Esophagus squamous epithelium (tissue), 5 donors: ENCODE measurements at places on chromosomes 11 and 22.

DNA sequence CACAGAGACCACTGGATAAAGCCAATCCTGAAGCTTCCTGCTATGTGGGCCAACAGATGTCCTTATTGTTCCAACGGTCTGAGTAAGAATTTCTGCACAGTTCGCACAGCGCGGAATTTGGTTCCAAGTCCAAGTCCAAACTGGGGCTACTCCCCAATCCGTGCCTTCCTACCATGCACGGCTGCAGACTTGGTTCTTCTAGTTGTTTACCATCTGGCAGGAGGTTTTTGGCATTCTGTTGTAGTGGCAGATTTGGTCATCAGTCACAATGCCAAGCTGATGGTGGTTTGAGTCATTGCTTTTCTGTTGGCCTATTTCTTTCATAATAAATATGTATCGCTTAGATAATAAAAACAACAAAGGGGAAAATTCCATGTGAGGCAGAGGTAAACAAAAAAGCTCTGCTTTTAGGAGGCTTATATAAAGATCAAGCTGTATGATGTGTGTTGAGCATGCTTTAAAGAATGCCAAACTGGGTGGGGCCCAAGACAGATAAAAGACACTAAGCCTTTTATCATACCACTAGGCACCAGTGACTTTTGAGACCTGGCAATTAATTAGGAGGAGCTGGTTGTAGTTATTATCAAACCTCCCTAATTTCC is 52.5 kb upstream of the SYN3 start:
- DNase-seq: no peak

DNA sequence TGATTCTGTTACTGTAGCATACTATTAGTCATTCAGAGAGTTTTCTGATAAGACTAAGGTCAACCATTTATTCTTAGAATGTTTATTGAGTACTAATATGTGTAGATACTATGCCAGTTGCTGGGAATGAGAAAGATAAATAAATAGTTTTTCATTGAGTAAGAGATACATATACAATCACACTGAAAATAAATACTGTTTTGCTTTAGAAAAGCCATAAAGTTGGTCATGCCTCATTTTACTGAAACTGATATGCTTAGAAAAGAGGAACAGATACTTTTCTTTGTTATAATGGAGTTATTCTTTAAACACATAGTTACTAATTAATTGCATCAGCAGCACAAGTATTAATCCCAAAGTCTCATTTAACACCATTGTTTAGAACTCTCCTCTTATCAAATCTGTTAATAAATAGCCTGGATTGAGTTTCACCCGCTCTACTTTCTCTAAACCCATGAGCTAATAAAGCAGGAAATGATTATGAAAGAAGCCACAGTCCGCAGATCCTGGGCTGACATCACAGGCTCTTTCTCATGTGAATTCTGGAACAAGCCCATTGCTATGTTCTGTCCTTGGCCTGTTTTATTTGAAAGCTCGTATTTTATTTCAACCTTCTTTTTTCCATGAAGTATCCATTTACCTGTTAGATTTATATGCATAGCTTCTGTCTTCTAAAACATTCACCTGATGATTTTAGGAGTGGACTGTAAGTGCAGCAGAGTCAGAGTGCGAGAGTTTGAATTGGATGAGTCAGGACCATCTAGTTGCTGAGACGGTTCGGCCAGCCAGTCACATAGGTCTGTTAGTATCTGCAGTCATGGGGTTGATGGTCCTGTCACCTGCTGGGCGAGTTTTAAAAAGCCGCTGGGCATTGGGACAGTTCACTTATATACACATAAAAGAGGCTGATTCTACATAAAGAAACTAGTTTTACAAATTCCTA is 35.5 kb downstream of the PIWIL4 start:
- no peak for DNase-seq

DNA sequence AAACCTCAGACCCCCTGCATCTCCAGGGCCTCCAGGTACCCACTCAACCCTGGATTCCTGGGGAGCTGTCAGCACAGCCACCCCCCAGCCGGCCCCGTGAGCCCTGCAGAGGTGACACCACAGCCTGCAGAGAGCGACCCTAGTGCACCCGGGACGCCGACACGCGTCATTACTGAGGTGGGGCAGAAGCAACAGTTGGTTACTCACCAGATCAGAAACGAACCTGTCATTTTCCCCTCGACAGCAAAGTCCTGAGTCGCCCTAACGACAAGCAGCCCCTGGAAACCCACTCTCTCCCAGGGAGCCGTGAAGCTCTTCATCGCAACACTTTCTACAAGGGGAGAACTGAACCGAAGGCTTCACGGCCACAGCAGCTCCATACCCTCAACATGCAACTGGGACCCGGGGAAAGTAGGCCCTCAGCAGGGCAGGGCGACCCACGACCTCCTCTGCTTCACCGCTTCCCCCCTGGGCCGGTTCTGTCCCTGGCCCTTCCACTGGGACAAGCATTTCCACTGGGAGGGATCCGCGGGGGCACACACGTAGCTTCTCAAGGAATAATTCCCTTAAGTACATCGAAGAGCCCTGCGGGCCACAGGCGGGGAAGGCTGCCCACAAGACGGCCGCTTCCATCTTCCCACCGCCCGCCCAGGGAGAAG is 1.6 kb downstream of the BRD1 start:
- no peak for DNase-seq

GRCh38 chr11:107478922-107479321 is 21.3 kb upstream of the CWF19L2 start:
- no peak for DNase-seq

- no peak for DNase-seq
Measured at GRCh38 chr22:46948411-46949144, 186.1 kb downstream of the TBC1D22A start.

DNA sequence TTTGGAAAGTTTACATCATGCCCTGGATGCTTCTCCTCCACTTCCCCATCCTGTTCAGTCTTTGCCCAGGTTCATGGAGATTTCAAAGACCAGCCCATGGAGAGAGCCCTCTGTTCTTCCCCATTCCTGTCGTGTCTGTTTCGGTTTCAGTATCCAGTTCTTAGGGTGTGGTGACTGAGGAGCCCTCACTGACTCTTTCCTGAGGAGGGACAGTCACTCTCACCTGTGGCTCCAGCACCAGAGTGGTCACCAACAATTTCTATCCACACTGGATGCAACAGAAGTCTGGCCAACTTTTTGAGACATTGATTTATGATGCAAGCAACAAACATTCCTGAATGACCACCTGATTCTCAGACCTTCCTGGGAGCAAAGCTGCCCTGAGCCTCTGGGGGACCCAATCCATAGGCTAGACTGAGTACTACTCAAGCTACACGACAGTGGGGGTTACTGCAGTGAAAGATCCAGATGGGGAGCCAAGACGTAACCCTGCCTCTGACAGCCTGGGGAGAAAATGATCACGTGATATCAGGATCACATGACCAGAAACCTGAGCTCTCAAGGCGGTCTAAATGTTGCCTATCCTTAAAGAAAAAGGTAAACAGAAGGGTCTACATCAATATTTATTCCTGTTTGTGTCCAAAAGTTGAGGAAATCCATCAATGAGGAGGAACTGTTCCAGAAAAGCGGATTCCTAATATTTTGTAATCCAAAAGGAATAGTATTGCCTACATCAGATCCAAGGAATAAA is 76.2 kb upstream of the VPREB1 start:
- no peak for DNase-seq

- DNase-seq: no peak
Measured at GRCh38 chr11:95531116-95531515, 258.5 kb downstream of the FAM76B start.

DNA sequence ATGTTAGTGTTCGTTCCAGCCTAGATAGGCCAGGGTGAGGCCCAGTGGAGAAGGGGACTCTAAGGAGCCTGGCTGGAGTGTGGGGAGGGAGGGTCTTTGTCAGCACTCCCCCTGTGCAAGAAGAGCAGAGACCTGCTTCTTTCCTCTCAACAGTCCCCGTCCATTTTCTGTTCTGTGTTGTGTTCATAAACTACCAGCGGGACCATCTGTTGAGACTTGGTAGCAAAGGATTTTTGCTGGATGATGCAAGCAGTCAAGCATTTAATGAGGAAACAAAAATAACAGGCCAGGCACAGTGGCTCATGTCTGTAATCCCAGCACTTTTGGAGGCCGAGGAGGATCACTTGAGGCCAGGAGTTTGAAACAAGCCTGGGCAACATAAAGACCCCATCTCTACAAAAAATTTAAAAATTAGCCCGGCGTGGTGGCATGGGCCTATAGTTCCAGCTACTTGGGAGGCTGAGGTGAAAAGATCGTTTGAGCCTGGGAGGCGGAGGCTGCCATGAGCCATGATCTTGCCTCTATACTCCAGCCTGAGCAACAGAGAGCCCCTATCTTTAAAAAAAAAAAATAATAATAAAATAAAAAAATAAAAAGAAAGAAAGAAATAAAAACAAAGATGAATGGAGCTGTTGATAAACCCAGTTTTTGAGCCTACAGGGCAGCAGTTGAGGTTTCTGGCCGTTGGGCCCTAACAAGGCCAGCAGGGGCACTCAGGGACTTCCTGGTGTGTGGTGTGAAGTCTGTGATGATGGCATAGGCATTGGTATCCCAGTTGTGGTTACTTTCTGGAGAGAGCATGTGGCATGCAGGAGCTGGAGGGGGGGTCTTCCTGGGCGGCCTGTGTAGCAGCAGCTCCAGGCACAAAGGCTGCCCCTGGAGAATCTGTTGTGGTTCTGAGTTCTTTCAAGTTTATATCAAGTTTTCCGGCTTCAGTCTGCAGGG is 1.7 kb upstream of the TXNRD2 start:
- no peak for DNase-seq

DNA sequence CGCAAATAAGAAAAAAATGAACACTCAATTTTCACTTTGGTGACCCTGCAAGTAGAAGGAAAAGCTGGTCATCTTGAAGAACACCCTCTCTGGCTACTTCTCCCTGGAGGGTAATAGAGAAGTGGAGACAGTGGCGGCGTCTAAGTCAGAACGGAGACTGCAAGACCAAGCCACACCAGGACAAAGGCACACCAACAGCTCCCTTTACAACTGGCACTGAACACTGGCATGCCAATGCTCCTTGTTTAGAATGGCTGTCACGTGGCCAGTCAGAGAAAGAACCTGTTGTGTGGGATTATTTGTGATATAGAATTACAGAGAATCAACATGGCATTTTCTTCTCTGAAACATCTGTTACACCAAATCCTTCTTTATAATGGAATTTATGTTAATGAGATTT is 61.3 kb upstream of the YPEL1 start:
- no peak for DNase-seq

DNA sequence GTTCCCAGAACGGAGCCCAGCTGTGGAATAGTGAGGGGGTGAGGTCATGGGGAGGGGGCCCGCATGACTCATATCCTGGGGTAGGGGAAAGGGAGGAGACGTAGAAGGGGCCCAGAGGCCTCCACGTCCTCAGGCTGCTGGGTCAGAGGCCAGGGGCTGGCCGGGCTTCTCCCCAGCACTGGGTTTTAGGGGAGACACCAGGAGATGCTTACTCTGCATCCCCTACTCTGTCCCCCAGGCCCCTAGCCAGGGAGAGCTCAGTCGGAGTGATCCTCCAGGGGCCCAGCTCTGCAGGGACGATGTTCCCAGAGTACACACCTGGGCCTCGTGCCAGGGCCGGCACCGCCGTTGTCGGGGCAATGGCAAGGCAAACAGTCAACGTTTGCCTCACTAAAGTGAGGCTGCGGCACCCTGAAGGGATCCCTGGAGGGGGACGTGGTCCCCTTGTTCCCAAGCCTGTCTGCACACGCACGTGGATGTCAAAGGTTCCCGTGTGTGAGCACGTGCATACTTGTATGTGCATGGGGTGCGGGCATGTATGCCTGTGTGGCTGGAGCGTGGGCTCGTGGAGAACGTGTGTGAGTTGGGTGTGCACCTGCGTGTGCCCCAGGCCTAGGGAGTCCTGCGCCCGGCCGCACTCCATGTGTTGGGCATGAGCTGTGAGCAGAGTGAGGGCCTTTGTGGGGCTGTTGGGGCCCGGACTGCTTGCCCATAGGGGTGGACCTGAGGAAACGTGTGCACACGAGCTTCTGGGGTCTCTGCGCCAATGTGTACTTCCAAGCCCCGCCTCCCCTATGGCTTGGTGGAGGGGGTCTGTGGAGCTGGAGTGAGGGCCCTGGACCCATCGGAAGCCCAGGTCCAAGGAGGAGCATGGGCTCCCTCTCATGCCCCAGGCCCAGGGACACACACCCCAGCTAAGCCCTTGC is 14.2 kb downstream of the PRR33 start:
- DNase-seq: no peak

DNA sequence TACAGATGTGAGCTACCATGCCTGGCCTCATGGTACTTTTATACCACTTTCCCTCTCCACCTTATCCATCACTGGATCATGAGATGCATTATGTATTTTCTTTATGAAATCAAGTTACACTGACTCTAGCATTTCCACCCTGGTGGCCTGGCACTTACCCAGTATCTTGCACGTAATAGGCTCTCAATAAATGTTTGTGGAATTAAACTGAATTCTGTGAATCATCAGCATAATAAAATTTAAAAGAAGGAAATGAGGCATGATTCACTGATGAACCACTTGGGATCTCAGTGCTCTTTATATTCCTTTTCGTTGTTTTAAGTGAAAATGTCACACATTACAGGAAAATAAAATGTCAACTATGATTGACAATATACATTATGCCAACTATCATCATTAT is 25.1 kb downstream of the ADM start:
- DNase-seq: no peak

DNA sequence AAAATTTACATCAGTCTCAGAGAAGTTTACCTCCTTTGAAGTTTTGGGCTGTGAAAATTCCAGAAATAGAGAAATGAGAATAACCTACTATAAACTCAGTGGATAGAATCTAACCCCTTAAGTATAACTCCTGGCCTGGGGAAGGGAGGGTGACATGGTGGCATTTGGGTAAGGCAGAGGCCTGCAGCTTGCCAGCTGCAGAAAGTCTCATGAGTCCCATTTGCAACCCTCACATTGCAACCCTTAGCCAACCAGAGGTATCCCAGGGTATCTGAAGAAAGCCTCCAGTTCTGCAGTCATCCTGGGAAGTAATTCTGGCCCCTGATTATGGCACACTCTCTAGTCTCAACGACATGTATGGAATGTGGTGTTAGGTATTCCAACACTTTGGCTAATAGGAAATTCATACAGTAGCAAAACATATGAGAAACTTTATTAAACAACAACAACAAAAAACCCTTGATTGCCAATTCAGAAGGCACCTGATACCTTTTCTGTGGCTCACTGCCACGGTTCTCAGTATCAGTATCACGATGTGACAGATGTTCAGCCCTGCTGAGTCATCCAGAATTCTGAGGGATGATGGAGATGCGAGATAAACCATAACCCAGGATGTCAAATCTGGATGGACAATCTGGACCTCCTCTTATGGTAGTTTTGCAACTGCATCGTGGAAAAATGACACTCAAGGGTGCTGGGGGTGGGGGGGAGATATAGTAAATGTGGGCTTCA is 743.4 kb downstream of the NELL1 start:
- no peak for DNase-seq

DNA sequence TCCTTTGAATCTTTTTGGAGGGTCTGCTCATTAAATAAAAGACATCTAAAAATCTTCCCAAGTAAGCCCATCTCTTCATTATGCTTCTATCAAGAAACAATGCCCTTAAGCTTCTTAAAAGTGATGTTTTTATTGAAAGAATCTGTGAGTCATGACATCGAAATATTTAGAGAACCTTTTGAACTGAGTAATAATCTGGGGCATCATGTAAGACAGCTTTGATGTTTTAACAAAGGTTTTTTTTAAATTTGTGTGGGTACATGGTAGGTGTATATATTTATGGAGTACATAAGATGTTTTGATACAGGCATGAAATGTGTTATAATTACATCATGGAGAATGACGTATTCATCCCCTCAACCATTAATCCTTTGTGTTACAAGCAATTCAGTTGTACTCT is 46.8 kb downstream of the PLAAT5 start:
- no peak for DNase-seq
